Esophagus squamous epithelium (tissue), 5 donors: ENCODE measurements at places on chromosomes 5 and 9.

GRCh38 chr9:87644659-87645058 is 81.3 kb upstream of the CTSL start:
- DNase-seq: no peak

DNA sequence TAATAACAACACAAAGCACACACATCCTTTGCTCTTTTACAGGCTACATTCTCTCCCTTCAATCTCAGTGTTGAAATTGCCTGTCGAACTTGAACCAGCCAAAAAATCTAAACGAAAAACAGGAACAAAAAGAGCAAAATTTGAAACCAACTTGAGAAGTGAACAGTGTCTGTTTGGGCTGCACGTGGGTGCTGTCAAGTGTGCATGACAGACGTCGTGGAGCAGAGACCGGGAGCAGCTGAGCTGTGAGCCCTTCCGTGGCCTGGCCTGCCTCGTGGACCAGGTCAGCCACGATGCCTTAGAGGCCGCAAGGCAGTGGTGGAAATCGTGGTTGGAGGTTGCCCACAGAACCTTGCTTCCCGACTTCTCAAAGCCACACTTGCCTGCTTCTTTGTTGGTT is 34.8 kb upstream of the DENND1A start:
- no peak for DNase-seq

DNA sequence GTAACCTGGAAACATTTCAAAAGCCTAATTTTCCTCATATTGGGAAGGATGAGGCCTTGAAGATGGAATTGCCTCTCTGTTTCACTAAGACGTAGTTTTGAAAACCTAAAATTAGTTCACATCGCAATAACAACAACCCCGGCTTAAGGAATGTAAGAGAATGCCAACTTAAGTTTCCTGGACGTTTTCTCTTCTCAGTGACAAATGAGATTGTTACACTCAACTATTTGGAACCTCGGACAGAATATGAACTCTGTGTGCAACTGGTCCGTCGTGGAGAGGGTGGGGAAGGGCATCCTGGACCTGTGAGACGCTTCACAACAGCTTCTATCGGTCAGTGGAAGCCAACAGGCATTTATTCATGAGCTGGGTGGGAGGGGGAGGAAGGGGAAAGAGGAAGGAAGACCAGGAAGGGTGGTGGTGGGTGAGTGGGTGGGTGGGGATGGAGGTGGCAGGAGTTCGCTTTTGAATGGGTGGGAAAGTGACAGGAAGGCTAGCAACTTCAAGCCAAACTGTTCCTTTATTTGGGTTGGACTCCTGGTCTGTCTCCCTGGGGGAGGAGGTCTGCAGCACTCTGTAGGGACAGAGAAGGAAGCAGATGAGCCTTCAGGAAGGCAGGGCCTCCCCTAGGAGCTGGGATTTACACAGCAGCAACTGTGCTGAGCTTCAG is 83.4 kb downstream of the TEK start:
- no peak for DNase-seq

- DNase-seq: no peak
These were observed 3.0 kb upstream of the PHYKPL start for GRCh38 chr5:178235588-178235974.

DNA sequence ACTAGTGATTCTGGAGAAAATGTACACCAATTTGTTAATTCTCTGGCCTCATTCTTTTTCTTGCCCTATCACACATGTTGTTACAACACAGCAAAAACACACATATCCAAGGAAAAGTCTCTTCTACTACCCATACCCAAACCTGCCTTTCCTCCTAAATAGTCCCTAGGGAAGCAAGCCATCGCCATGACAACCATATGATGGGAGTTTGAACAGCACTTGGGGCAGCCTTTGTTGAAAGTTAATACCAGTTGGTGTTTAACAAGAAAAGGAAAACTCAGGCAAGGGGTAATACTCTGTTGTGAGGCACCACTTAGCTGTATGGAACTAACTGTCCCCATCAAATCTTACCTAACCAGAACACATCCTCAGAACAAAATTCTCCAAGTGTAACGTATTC is 1.7 kb downstream of the TRPM3 start:
- DNase-seq: no peak

- no peak for DNase-seq
These were observed 21.4 kb upstream of the SPATA9 start for GRCh38 chr5:95704150-95704549.

GRCh38 chr9:4671737-4672136 is 5.5 kb upstream of the SPATA6L start:
- no peak for DNase-seq

- DNase-seq: no peak
These were observed 64.2 kb upstream of the SMIM23 start for GRCh38 chr5:171721464-171721863.
